ENCODE measurements at places on chromosomes 11 and 22. TPM values are rescaled to one million over a fixed set of nuclear protein-coding genes. Genes with fewer than 3 reads are reported as not detected.

DNA sequence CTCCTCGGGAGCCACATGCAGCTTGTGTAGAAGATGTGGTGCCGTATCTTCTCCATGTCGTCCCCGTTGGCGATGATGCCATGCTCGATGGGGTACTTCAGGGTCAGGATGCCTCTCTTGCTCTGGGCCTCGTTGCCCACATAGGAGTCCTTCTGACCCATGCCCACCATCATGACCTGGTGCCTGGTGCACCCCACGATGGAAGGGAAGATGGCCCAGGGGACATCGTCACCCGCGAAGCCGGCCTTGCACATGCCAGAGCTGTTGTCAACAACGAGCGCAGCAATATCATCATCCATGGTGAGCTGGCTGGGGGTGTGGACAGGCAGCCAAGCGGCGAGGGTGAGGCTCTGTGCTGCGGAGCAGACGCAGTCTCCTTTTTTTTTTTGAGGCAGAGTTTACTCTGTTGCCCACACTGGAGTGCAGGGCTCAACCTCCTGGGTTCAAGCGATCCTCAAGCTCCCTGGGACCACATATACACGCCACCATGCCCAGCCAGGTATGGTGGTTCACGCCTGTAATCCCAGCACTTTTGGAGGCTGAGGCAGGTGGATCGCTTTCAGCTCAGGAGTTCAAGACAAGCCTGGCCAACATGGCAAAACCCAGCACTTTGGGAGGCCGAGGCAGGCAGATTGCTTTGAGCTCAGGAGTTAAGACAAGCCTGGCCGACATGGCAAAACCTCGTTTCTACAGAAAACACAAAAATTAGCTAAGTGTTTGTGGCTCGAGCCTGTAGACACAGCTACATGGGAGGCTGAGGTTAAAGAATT lies 17.3 kb upstream of the EP300 start:
- H3K36me3 ChIP-seq, result no peaks in the 10 kb centered on the region
- no peak overlapping the region for H3K4me3 ChIP-seq
- no peaks in the 10 kb centered on the region for H3K4me1 ChIP-seq
- H3K27ac ChIP-seq, result no peak overlapping the region

DNA sequence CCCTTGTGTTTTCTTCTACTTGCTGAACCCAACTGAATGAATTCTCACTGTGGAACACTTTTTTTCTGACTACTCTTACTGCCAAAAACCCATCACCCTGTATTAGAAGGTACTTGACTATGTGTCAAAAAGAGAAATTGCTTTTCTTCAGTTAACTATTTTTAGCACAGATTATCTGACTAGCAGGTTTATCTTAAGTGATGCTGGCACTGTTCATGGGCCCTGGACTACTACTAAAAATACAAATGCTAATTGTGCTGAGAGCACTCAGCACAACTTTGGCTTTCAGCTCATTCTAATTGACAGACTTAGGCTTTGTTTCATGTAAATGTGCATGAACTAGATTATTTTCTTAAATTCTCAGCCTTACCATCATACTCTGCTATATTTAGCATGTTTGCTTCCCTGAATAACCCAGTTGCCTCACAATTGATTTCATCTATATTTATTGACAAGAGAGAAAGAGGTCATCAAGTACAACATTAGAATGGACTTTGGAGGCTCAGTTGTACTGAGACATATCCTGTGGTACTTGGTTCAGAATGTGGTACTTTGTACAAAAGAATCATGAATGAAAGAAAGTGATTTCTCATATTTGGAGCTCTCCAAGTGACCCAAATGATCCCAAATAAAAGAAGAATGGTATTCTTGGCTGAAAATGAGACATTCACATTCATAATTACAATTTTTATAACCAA lies 478.3 kb downstream of the KCNA4 start:
- H3K36me3 ChIP-seq, result no peaks in the 10 kb centered on the region
- no peak overlapping the region for H3K27ac ChIP-seq
- no peak overlapping the region for H3K4me3 ChIP-seq
- H3K4me1 ChIP-seq, result peaks cover 10% of the 10 kb centered on the region
- DNase-seq, result no peak
- no peaks in the 10 kb centered on the region for H3K27me3 ChIP-seq

DNA sequence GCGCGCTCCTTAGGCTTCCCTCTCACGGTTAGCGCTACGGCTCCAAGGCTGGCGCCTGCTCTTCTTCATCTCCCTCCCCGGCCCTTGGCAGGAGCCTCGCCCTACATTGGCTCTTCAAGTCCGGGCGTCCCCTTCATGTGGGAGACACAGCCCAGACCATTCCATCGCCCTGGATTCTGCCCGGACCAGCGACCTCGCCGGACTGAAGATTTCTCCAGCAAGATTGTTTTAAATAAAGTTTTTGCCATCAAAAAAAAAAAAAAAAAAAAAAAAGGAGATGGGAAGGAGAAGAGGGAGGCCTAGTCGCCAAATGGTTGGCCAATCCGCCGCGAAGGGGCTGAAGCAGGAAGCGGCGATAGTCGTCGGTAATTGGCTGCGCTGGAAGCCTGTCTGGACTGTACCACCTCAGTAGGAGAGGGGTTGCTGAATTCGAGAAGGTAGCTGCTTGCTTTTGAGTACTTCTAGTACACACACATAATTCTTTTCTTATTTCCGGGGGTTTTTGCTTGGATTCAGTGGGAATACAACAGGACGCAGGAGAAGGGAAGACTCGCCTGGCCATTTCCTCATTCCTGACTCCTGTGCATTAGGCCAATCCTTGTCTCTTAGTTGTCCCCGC lies 688 bp upstream of the ZDHHC5 start:
- peaks cover 26% of the 10 kb centered on the region for H3K4me1 ChIP-seq
- peak; percentile 83 for DNase-seq
- no peaks in the 10 kb centered on the region for H3K27me3 ChIP-seq
- peak overlapping the region; percentile 98 for H3K4me3 ChIP-seq
- peaks cover 5% of the 10 kb centered on the region for H3K36me3 ChIP-seq
- peak overlapping the region; percentile 100 for H3K27ac ChIP-seq

DNA sequence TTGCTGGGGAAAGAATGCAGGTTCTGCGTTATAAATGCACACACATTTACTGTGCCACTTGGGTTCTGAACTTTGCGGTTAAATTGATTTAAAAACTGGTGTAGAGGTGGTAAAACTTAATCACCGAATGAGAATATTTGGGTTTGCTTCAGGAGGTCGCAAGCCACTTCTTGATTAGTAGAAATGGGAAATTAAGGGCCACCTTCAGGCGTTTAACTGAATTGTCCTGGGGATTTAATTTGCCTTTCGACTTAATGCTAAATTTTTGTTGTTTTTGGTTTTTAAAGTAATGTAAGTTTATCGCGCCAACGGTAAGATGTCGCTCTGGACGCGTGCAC lies 459 bp upstream of the NCR3LG1 start:
- no peak for DNase-seq
- H3K4me3 ChIP-seq, result peak overlapping the region; percentile 71
- peaks cover 51% of the 10 kb centered on the region for H3K27me3 ChIP-seq
- no peak overlapping the region for H3K27ac ChIP-seq

- no peak overlapping the region for H3K4me3 ChIP-seq
- no peaks in the 10 kb centered on the region for H3K36me3 ChIP-seq
- peaks cover 13% of the 10 kb centered on the region for H3K27me3 ChIP-seq
- DNase-seq, result no peak
- H3K4me1 ChIP-seq, result no peaks in the 10 kb centered on the region
- no peak overlapping the region for H3K27ac ChIP-seq
Observed at GRCh38 chr11:69682681-69683326, 7.7 kb upstream of the LTO1 start.

- no peak overlapping the region for H3K27ac ChIP-seq
- H3K4me3 ChIP-seq, result no peak overlapping the region
- no peaks in the 10 kb centered on the region for H3K27me3 ChIP-seq
- H3K36me3 ChIP-seq, result no peaks in the 10 kb centered on the region
- DNase-seq, result no peak
- H3K4me1 ChIP-seq, result no peaks in the 10 kb centered on the region
Observed at GRCh38 chr11:105315287-105315686, 175.7 kb upstream of the CARD18 start.

DNA sequence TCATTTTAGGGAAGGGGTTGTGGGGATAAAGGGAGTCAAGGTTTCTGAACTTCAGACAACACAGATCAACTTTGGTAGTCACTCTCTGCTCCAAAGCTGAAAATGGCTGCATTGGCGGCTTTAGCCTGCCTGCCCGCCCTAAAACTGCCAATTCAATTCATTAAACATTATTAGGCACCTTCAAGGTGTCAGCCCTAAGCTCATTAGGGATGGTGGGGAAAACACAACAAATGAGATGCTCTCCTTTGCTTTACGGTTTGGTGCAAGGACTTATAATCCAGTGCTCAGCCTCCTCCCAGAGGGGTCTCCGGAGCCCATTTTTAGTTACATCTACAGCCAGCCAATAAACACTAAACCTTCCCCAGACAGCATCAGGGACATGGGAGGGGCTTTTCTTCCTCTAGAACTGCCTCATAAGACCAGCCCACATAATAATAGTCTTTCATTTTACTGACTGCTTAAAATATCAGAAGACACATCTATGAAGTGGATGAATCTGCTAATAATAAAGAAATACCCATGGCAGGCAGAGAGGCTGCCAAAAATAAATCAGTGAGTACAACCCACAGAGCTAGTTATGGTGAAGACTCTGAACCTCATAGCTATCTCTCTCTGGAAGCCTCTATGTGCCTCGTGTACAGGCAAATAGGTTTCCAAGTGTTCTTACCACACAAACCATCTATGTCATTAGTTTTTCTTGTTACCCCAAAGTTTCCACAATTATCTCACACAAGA lies 102.8 kb upstream of the NCAM1 start:
- H3K4me1 ChIP-seq, result no peaks in the 10 kb centered on the region
- no peak overlapping the region for H3K4me3 ChIP-seq
- H3K27me3 ChIP-seq, result peaks cover 31% of the 10 kb centered on the region
- no peak overlapping the region for H3K27ac ChIP-seq
- H3K36me3 ChIP-seq, result peaks cover 1% of the 10 kb centered on the region

DNA sequence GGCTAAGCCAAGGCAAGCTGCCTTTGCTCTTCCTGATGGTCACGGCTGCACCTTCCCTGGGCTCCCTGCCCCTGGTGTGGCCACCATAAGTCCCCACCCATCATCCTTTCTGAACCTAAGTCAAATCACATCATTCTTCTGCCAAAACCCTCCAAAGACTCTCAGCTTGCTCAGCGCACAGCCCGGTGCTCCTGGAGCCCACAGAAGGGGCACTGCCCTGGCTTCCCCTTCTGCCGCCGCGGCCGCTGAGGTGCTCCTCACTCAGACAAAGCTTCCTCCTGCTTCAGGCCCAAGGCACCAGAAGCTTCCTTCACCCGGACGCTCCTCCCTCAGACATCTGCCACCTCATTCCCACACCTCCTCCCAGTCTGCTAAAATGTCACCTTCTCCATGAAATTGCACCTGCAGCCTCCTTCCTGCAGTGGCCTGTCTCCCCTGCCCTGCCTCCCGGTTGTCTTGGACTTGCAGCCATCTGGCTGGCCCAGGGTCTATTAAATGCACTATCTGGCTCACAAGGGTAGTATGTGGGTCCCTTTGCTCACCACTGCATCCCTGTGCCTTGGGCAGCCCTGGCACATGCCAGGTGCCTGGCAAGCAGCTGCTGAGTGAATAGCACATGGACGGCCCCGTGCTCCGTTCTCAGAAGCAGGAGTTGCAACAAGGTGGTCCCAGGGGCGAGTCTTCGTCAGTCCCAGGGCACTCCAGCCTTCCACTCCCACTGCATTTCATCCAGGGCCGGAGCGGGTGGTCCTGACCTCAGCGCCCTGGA lies 108.2 kb downstream of the WNT7B start:
- H3K4me3 ChIP-seq, result peak overlapping the region; percentile 53
- no peak overlapping the region for H3K27ac ChIP-seq
- no peak for DNase-seq
- peaks cover 6% of the 10 kb centered on the region for H3K36me3 ChIP-seq
- H3K27me3 ChIP-seq, result peaks cover 58% of the 10 kb centered on the region

GRCh38 chr11:79129702-79130101 lies 311.1 kb downstream of the TENM4 start:
- peaks cover 31% of the 10 kb centered on the region for H3K36me3 ChIP-seq
- no peak for DNase-seq
- H3K27ac ChIP-seq, result no peak overlapping the region
- H3K4me3 ChIP-seq, result no peak overlapping the region
- no peaks in the 10 kb centered on the region for H3K27me3 ChIP-seq

DNA sequence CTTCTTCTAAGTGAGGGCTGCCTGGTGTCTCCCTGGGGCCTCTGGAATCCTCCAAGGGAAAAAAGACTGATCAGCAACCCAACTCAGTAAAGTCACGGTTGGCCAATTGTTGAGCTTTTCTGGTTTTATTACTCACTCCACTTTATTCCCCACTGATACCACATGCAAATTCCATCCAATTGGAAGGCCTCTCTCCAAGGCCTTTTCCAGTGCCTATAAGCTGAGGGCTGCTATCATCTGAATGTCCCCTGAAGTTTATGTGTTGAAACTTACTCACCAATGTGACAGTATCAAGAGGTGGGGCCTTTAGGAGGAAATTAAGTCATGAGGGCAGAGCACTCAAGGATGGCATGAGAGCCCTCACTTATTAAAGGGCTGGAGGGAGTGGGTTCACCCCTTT lies 463.3 kb downstream of the BUD13 start:
- H3K4me1 ChIP-seq, result no peaks in the 10 kb centered on the region
- no peak overlapping the region for H3K4me3 ChIP-seq
- DNase-seq, result no peak
- H3K27me3 ChIP-seq, result peaks cover 31% of the 10 kb centered on the region
- no peaks in the 10 kb centered on the region for H3K36me3 ChIP-seq

GRCh38 chr11:118314988-118315411 lies 10.5 kb downstream of the CD3E start:
- no peak for DNase-seq
- no peaks in the 10 kb centered on the region for H3K36me3 ChIP-seq
- peaks cover 27% of the 10 kb centered on the region for H3K4me1 ChIP-seq
- peak overlapping the region; percentile 32 for H3K4me3 ChIP-seq

GRCh38 chr11:68430801-68431200 lies 29.8 kb upstream of the PPP6R3 start:
- no peaks in the 10 kb centered on the region for H3K4me1 ChIP-seq
- no peaks in the 10 kb centered on the region for H3K27me3 ChIP-seq
- peak overlapping the region; percentile 24 for H3K27ac ChIP-seq
- no peak overlapping the region for H3K4me3 ChIP-seq
- DNase-seq, result no peak

DNA sequence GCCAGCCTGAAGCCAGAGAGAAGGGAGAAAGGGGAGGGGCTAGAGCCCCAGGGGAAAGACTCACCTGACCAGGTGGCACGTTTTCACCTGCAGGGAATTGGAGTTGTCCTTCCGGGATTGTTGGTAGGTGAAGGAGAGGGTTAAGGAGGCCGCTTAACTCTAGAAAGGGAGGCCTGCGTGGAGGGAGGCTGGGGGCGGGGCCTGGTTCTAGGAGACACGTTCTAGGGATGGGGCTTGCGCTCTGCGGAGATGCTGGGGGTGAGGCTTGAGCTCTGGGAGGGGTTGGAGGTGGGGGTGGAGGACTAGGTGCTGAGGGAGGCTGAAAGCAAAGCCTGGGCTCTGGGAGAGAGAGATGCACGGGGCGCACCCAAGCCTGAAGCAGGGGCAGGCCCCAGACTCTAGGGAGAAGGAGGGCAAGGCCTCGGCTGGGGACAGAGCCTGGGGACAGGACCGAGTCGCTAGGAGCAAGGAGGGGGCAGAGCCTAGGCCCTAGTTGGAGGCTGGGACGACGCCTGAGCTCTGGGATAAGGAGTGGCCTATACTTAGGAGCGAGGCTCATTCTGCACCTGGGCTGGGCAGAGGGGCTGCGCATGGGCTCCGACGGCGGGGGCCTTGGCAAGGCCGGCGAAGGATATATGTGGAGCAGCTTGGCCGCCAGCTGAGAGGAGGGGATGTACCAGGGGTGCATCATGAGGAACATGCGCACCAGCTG lies 2.4 kb downstream of the RASGRP2 start:
- no peak overlapping the region for H3K4me3 ChIP-seq
- no peak for DNase-seq
- H3K4me1 ChIP-seq, result peaks cover 8% of the 10 kb centered on the region
- H3K27me3 ChIP-seq, result peaks cover 60% of the 10 kb centered on the region
- no peaks in the 10 kb centered on the region for H3K36me3 ChIP-seq
- H3K27ac ChIP-seq, result no peak overlapping the region

The TSPAN32 gene
- 3.4 TPM for total RNA-seq

The UBASH3B gene
- 2.4 TPM for total RNA-seq

The SLC22A6 gene
- total RNA-seq, result not detected

Data from progenitor cell of endocrine pancreas (in vitro differentiated cells).